ENCODE measurements at places on chromosomes 4 and X.

DNA sequence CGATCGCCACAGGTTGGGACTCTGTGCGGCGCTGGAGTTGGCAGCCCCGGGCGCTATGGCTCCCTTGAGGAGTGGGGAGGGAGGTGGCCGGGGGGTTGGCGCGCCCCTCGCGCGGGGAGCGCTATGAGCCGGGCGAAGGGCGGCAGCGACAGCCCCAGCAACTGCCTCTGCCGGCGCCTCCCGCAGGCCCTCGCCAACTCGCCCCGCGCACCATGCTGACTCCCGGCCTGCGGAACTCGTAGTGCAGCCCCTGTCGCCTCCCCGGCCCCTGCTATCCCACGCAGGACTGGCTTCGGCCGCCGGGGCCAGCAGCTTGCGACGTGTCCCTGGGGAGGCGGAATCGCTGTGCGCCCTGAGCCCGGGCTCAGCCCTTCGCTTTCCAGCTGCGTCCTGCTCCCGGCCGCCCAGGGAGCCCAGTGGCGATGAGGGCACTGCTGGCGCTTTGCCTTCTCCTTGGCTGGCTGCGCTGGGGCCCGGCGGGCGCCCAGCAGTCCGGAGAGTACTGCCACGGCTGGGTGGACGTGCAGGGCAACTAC is 415 bp downstream of the SHISA3 start:
- DNase-seq = no peak

- DNase-seq = no peak
Observed at GRCh38 chrX:23811656-23812055, 28.7 kb downstream of the SAT1 start.

DNA sequence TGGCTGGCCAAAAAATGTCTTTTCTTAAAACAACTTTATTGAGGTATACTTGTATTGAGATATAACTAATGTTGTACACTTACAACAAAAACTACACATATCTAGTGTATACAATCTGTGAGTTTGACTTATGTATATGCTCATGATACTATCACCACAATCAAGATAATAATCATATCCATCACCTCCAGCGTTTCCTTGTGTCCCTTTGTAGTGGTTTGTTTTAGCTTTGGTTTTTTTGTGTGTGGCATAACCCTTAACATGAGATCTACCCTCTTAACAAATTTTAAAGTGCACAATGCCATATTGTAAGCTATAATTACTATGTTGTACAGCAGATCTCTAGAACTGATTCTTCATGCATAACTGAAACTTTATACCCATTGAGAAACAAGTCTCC is 13.4 kb upstream of the PCSK1N start:
- no peak for DNase-seq

GRCh38 chr4:2583517-2583916 is 47.1 kb downstream of the FAM193A start:
- no peak for DNase-seq

- DNase-seq = peak; percentile 16
Observed at GRCh38 chrX:119240356-119240755, 4.3 kb downstream of the PGRMC1 start.

DNA sequence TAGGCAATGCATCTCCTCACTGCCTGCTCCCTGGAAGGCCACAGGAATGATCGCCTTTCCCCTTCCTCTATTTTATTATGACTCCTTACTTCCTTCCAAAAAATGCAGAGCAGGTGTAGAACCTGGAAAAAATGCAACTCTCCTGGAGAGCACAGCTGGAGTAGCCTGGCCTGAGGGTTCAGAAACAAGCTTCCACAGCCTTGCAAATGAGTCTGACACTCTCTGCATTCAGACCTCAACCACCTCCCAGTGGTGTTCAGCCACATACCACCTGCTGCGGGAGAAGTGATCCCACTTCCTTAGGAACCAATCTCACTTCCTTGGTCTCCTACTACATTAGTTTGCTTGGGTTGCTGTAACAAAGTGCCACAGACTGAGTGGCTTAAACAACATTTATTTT is 368.1 kb upstream of the NOCT start:
- no peak for DNase-seq

GRCh38 chrX:115901241-115901640 is 269.3 kb upstream of the AGTR2 start:
- no peak for DNase-seq

- DNase-seq = no peak
Observed at GRCh38 chr4:39933671-39934590, 43.8 kb downstream of the PDS5A start.

- DNase-seq = no peak
Observed at GRCh38 chr4:761086-761485, 55.5 kb downstream of the PCGF3 start.
